ENCODE measurements at places on chromosomes 16 and 17.

GRCh38 chr17:3896108-3896967 is 3.5 kb upstream of the CAMKK1 start:
- no peak for DNase-seq

GRCh38 chr17:50586421-50587247 is 26.1 kb downstream of the CACNA1G start:
- no peak for DNase-seq

- DNase-seq = no peak
Measured at GRCh38 chr16:86010680-86011141, 111.7 kb downstream of the IRF8 start.

DNA sequence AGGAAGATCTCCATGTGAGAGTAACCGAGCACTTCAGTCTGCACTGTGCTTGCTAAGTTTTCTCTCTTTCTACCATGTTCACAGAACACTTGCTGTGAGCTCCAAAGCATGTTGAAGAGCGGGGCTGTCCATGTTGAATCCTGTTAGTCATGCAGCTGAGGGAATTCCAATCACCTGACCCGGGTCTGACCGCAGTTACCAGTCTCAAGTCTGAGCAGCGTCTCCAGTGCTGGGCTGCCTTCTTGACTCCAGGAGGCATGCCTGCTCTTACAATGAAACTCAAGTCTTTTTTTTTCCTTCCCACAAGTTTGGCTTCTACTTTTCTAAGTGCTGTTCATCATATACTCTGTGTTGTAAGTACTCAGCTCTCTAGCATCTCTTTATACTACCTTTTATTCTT is 44.3 kb downstream of the HOXB1 start:
- DNase-seq = no peak

DNA sequence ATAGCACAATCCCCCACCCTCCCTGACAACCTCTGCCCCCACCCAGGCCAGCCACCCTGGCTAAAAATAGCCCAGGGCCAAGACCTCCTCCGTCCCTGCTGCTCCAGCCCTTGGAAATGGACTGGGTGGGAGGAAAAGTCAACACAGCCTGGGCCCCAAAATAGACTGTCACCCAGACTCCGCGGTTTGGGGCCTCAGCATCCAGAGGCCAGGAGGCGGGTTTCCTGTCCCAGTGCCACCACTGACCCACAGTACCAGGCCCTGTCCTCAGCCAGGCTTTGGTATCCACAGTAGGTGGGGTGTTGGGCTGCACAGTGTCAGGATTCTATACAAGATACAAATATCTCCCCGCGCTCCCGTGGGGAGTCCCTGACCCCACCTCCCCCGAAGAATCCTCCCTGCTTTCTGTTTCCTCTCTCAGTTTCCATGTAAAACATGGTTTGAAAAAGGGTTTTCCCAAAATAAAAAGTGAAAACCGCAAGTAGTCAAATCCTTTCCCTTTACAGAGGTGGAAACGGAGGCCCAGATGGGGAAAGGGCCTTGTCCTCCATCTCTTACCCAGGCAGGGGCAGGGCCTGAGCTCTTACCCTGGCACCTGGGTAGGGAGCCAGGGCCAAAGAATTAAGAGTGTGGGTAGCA is 20.1 kb downstream of the CPNE2 start:
- no peak for DNase-seq

DNA sequence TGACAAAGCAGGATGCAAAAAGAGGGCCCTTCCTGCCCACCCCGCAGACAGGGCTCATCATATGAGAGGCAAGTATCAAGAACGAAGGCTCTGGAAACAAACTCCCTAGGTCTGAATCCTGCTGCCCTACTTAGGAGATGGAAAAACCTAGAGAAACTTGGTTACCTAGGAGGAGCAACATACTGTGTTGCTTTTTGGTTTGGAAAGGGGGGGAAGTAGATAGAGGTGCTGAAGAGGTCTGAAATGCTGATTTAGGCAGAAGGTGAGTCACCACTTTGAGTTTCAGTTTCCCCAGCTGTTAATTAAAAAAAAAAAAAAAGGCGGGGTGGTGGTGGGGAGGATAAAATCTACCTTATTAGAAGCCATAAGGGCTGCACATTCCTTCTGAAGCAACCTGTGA is 1.5 kb downstream of the N4BP1 start:
- DNase-seq = no peak

GRCh38 chr17:60321336-60322055 is 70.4 kb downstream of the USP32 start:
- DNase-seq = no peak

GRCh38 chr17:10337136-10337535 is 35.7 kb downstream of the MYH13 start:
- no peak for DNase-seq

DNA sequence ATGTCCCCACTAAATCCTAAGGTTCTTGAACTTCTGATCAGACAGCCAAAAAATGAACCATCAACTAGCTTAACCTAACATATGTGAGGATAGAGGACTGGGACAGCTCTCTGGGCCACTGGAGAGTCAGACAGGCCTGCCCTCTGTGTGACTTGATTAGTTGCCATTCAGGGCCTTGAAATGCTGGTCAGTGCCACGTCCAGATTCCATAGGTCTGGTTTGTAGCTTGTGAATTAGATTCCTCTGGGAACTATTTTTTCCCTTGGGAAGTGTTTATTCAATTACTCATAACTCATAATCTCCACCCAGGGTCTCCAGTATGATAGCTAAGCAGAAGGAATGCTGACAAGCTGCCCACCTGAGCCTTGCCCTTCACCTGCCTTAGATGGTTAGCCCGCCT is 48.2 kb downstream of the IGF2BP1 start:
- DNase-seq = no peak

GRCh38 chr17:7108981-7109380 is 5.6 kb downstream of the ASGR2 start:
- no peak for DNase-seq

All from stimulated activated CD4-positive, alpha-beta T cell treated with anti-CD3 and anti-CD28 coated beads, Interleukin-4, amount 100 ng/mL, for 1 hour (primary cell).